Activated CD4-positive, alpha-beta T cell treated with anti-CD3 and anti-CD28 coated beads, Interleukin-2, amount 10 ng/mL, durations not matched to agents 7 days and 5 days (primary cell): ENCODE measurements at places on chromosomes 11 and 22. TPM values are rescaled to one million over a fixed set of nuclear protein-coding genes. Genes with fewer than 3 reads are reported as not detected.

KRTAP5-7 gene
- total RNA-seq: not detected

DDTL gene
- total RNA-seq: 3.3 TPM

TSPAN18 gene
- total RNA-seq: 22.9 TPM

GPR83 gene
- total RNA-seq: 0.06 TPM

MRGPRF gene
- total RNA-seq: not detected

SLC22A12 gene
- not detected for total RNA-seq

CARD18 gene
- not detected for total RNA-seq

SNX32 gene
- total RNA-seq: 2.1 TPM

CLTCL1 gene
- total RNA-seq: 0.69 TPM

DDX25 gene
- total RNA-seq: not detected

ACR gene
- not detected for total RNA-seq

TMEM151A gene
- not detected for total RNA-seq

LRRC56 gene
- total RNA-seq: 2.0 TPM

HBB gene
- total RNA-seq: not detected

WNT11 gene
- total RNA-seq: not detected

CCDC15 gene
- total RNA-seq: 7.3 TPM

AQP11 gene
- total RNA-seq: not detected

SCGB2A2 gene
- total RNA-seq: not detected
